ENCODE measurements at places on chromosomes 5 and 9.

DNA sequence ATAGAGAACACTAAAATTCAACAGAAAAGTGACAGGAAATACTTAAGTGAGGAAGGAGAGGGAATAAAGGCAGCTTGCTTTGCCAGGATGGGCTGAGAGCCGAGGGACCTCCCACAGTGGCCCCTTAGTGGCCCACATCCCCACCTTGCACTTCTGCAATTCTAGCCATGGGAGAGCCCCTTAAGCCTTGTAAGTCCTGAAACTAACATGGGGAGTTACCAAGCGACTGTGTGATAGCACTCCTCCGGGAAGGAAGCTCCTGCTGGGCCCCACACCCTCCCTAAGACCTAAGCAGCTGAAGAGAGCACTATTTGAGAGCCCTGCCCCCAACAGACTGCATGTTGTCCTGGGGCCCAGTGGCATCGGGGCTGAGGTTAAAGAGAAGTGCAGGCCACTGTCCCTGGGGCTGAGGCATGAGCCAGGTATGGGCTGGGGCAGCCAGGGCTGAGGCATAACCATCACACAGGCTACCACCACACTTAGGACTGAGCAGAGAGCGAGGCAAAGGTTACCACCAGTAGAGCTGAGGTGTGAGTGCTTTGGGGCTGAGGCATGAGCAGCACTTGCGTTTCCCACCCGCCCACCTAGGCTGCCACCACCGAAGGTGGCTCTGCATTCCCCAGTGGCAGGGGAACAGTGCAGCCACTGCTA, 301.8 kb upstream of the TRPC7 start:
- no peak for DNase-seq

DNA sequence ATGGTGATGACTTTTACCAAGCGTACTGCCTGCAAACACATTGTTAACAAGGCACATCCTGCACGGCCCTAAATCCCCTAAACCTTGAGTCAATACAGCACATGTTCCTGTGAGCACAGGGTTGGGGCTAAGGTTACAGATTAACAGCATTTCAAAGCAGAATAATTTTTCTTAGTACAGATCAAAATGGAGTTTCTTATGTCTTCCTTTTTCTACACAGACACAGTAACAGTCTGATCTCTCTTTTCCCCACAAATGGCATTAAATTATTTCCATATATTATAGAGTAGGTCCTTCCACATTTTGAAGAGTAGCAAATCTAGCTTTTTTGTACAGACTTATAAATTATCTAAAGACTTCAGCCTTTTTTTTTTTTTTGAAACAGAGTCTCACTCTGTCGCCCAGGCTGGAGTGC, 1.6 kb upstream of the TMEM141 start:
- no peak for DNase-seq

GRCh38 chr5:115490596-115490995, 54.0 kb downstream of the FEM1C start:
- no peak for DNase-seq

DNA sequence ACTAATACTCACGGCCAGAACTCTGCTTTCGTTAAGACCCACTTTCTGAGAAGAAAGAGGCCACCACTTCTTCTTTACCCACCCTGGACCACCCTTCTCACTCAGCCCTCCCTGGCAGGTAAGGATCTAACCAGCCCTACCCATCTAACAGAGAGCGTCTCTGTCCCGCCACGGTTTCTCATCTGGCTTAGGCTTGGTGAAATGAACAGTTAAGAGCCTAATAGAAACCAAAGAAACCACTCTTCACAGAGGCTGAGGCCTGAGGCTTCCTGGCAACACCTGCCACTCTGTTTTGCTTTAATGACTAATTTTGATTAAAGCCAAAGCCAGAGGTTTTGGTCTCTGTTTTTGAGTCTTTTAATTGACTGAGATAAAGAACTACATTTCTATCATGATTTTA, 354.1 kb upstream of the SLC30A5 start:
- no peak for DNase-seq

DNA sequence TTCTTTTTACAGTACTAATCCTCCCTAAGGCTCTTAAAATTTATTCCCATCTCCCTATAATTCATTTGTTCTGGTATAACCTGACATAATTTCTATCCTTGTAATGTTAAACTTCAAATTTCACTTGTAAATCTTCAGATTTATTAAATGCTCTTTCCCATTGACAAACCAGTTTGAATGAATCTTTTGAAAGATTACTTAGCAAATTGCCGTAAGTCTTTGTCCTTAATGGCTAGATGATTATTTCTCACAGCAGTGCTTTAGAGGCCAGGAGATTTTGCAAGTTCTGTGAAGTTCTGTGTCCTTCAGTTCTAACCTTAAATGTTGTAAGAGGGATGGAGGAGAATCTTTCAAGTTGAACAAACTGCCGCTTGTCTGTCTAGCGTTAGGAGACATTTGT, 4.2 kb downstream of the SLC44A1 start:
- no peak for DNase-seq

GRCh38 chr9:5193345-5193744, 7.9 kb upstream of the INSL6 start:
- DNase-seq: no peak

DNA sequence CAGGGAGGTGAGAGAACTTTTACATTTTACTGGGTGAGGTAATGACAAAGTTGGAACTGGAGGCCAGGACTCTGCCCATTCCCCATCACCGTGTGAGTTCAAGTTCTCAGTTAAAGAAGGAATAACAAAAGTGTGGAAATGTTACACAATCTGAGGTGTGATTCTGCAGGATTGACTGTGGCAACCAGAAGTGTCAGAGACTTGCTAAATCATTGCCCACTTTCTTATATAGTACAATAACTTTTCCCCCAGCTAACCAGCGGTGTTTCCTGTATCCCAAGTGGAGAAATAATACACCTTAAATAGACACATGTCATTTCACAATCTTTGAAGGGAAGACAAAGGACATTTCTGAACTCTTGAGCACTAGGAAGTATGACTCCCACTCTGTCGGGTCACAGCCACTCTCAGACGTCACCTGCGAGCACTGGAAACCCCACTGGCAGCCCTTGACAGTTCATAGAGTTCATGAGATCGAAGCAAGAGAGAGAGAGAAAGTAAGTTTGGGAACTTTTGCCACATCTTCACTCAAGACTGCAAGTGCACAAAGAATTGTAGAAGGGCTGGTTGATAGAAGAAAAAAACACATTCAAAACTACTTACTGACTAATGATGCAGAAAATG, 28.4 kb downstream of the PAX5 start:
- no peak for DNase-seq

- no peak for DNase-seq
These were observed 30.3 kb upstream of the MELK start for GRCh38 chr9:36542355-36542754.

- no peak for DNase-seq
These were observed 64.4 kb downstream of the ANXA1 start for GRCh38 chr9:73216100-73216499.

- peak; percentile 34 for DNase-seq
These were observed 154.6 kb downstream of the SYK start for GRCh38 chr9:90956026-90956810.

DNA sequence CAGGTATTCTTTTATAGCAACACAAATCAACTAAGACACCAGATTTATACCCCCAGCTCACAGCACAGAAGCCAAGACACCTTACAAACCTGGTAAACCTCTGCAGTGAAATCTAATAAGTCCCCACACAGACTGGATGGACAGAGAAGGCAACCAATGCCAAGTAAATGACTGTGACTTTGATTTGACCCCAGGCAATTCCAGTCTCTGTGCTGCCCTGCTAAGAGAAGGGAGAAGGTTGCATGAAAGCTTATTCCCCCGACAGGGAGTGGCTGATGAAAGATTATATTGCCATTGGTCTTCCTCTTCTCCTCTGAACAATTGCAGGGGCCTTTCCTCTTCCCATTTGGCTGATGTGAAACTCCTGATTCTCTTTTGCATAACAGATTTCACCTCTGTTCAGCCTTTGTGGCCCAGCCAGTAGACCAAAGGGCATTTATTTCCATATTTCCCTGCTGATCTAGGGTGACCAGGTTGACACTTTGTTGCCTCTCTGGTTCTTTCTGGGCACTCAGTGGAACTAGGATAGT, 107.6 kb downstream of the ADRB2 start:
- DNase-seq: no peak

DNA sequence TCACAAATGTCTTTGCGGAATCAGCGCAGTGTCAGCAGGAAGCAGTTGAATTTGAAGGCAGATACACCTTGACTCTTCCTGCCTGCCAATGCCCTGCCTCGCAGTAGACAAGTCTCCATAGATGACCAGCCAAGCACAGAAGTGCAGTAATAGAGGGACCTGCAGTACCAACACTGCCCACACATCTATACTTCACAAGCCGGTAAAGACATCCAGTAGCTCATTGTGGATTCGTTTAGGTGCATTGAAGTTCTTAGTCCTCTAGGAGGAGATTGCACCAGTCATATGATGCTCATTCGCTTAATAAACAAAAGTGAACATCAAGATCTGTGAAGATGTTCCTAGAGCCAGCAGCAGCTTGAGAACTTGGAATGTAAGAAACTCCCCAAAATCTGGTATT, 7.1 kb upstream of the IFNA2 start:
- DNase-seq: no peak

- DNase-seq: no peak
These were observed 12.8 kb upstream of the TEX48 start for GRCh38 chr9:114694719-114695269.

GRCh38 chr5:125228363-125229070, 482.1 kb upstream of the ZNF608 start:
- no peak for DNase-seq

DNA sequence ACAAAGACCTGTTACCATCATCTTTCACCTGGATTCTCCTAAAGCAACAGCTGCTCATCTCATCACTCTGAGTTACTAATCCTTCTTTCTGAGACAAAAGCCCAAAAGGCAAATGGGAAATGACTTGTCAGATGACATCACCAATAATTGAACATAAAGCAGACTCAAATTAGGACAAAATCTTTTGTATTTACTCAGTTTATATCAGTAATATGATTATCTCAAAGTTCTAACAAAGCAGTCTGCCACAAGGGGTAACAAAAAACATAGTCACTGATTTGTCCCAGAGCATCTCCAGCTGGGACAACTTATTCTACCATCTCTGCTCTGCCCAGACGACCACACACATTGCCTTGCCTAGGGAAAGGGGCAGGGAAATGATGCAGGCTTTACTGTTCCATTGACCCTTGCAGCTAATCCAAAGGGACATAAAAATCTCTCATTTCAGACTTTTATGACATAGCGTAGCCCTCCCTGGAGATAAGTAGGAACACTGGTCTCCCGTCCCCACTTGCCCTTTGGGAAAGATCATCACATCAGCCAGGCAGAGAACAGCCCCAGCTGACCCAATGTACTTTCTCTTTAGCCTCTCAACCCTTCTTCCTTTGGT, 249.5 kb upstream of the PTGER4 start:
- DNase-seq: no peak

DNA sequence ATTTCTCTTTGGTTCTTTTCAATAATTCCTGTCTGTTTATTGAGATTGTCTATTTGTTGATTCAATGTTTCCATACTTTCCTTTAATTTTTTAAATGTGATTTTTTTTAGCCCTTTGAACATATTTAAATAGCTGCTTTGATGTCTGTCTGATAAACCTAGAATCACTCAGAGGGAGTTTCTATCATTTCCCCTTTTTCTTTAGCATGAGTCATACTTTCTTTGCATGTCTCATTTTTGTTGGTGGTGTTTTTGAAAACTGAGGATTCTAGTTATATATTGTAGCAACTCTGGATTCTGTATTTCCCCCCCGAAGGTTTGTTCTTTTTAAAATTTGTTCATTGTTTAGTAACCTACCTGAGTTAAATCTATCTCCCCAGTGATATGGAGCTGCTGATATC, 24.2 kb upstream of the ZNF618 start:
- no peak for DNase-seq

DNA sequence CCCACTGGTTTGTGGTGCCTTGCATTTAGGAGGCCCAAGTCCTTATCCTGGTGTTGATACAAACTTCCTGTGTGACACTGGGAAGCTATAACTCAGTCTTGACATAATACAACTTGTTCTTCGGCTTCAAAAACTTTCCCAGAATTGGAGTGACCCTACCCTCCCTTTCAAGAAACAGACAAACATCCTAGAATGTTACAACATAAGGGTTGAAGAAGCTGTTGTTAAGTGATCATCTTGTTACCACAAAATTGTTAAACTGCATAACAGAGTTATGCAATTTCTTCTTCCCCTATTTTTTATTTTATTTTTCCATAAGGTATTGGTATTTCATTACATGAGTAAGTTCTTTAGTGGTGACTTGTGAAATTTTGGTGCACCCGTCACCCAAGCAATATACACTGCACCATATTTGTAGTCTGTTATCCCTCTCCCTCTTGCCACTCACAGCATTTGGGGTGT, 21.3 kb downstream of the TLR4 start:
- DNase-seq: no peak

DNA sequence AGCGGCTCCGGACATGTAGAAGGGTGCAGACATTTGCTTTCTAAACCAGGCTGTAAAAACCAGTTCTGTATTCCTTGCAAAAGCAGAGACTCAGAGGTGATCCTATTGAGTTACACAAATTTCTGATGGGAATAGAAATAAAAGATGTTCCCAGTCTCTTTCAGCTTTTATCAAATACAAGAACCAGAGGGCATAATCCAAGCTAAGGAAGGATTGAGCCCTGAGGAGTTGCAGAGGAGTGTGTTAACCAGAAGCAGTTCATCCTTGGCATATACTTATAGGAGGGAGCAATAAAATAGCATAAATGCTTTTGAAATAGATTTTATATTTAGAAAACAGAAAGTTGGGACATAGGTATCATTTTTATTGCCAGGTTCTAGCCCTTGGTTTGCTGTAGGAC, 75.3 kb downstream of the KIF4B start:
- DNase-seq: no peak

GRCh38 chr5:137607771-137608170, 108.6 kb upstream of the SPOCK1 start:
- DNase-seq: no peak

DNA sequence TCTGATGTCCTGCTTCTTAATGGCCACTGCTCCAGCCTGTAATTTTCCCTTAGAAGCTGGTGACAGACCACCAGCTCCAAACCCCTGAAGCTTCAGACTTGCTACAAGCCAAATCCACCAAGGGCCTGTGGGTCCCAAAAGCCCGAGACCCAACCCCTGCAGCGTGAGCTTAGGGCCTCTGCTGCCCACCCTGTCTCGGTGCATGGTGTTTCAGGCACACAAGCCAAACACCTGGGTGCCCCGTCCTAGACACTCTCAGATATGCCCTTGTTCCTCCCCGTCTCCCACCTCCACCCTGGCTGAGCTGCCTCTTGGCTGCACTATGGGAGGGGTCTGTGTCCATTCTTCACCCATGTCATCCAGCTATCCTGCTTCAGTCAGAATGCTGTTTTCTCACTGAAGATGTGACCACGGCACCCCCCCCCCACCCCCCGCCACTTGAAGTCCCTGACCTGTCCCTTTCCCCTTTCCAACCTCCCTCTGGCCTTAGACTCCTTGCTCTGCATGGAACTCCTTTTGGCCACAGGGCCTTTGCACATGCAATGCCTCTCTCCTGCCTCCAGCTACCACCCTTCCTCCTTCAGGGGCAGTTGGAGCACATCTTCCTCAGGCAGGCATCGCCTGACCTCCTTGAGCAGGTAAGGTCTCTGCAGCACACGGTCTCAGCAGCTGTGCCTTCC, 55.8 kb downstream of the ZNF354C start:
- DNase-seq: no peak
